ENCODE measurements at places on chromosomes 7 and 10.
A peak's percentile ranks its signal among the peaks of the same experiment; 100 is the strongest.

DNA sequence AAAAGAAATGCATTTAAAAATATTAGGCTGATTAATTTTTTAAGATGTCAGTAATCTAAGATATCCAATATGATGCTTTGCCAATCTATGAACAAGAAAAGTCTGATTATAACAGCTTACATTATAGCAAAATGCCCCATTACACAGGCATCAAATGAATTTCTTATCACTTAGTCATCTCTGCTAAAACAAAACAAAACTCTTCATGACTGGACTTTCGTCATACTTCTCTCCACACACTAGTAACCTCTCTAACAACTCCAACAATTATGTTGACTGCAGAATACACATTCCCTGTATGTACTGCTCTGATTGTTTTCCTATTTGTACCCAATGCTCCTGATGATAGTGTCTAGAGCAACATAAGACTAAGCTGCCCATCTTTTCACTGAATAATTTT is 3.8 kb upstream of the MKI67 start:
- DNase-seq = no peak

- no peak for DNase-seq
Observed at GRCh38 chr7:97021747-97022490, 2.7 kb downstream of the DLX5 start.

DNA sequence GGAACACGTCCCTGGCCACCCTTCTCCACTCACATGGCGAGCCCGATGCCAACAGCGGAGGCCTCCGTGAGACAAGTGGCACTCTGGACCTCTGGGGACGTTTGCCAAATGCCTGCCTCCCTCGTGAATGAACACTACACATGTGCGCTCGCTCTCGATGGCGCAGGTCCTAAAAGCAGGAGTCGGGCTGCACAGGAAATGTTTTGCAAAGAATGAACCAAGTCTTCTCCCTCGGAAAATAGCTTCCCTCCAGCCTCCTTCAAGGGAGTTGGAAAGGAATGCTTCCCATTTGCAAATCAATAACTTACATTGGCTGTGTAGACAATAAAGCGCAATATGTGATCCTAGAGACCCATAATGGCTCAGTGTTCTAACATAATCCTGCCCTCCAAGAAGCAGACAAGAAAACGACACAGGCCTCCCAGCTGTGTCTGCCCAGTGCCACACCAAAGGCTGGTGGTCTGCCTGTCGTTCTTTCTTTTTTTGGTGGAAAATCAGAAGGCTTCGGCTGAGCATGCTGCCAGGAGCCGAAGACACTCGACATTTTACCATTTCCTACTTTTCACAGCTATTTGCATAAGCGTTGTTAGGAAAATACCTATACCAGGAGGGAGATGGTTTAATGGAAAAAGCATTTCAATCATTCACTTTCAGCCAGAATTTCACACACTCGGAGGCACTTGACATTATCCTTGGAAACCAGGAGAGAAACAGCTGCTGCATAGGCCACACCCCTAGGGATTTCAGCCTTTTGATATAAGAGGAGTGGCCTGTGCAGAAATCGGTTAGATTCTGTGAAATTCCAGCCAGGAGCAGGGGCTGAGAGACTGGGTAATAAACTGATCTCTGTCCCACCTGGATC is 38.4 kb downstream of the ATXN7L1 start:
- DNase-seq = no peak

DNA sequence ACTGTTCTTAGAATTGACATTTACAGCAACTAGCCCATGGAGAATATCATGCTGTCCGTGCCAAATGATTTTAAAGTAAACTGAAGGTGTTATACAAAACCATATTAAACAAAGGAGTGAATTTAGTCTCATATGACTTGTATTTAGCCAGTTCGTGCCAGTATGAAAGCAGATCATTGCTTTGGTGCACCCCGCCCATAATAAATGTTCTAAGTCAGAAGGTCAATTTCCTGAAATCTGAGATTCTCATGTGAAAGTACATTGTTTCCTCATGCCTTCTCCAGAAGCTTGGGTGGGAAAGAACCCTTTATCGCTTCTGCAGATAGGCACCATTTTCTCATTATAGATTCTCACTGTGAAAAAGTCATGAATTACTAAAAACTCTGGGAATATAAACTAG is 106.4 kb downstream of the CAMK1D start:
- no peak for DNase-seq

DNA sequence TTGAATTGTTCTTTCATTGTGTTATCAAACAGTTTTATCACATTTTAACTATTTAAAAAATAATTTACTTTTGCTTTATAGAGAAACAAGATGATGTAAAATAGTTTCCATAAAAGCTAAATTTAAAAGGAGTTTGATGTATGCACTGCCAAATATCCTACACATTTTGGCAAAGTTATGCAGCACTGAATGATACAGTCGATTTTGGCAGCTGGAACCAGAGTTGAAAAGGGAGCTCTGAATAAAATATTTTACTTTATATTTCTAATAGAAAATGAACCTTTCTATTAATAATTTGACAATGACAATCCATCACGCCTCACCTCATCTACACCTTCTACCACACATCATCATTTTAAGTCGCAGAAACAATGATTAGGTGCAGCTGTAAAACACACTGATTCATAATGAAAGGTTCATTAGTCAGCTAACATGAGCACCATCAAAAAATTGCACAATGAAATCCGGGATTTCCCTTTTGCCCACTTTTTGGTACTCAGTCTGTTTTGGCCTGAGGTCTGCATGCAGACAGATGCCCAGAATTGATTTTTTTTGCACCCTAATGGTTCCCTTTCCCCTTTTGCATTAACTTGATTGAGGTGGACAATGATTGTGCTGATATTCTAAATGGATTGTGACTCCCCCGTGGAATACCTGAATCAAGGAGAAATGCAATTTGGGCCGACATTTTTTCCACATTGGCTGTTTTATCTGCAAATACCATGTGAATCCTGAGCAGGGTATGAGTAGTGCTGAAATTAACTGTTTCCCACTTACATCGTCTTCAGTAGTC is 105.8 kb downstream of the THSD7A start:
- DNase-seq = no peak

DNA sequence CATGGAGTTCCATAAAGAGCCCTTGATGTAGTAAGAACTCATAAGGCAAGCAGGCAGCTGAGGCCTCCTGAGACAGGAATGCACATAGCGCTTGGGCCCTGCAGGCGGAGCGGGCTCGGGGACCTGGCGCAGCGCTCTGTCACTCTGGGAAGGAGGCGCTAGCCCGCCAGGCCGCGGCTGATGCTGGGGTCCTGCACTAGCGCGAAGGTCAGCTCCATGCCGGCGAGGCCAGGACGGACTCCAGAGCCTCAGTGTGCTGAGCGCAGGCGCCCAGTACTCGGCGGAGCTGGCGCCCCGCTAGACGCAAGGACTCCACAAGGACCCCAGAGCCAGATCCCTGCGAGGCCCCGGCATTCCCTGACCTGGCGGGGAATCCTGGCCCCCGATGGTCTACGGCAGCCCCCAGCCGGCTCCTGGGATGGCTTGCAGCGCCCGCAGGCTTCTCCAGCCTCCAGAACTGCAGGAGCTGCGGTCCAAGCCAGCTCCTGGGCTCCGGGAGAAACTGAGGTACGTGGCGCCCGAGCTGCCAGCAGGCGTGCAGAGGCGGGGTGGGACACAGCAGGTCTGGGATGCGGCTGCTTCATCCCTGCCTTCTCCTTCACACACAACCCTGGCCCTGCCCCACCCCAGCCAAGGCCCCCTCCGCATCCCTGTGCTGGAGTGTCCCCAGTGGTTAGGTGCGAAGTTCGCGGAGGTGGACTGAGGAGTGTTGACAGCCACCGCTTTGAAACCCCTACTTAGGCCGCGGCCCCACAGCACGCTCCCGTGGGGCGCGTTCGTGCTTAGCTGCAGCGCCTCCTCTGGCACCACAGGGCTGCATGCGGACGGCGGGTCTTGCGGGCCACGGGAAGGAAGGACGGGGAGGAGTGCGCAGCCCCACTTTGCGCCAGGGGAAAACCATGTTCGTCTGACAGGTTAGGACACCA is 761.5 kb upstream of the POM121L12 start:
- no peak for DNase-seq

DNA sequence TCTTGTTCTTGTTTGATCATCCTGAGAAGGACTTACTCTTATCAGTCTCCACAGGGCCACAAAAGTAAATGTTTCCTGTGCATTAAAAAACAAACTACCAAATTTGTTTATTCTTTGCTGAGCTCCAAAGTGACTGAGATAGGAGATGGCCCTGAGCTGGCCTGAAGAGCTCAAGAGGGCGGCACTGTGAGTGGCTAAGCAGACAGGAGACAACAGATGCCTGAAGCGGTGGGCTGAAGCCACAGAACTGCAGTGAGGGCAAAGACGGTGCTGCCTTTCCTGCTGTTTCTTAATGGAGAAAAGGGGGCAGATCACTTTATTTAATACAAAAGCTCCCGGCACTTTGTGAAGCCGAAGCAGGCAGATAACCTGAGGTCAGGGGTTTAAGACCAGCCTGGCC is 379.6 kb downstream of the ARL4A start:
- no peak for DNase-seq

DNA sequence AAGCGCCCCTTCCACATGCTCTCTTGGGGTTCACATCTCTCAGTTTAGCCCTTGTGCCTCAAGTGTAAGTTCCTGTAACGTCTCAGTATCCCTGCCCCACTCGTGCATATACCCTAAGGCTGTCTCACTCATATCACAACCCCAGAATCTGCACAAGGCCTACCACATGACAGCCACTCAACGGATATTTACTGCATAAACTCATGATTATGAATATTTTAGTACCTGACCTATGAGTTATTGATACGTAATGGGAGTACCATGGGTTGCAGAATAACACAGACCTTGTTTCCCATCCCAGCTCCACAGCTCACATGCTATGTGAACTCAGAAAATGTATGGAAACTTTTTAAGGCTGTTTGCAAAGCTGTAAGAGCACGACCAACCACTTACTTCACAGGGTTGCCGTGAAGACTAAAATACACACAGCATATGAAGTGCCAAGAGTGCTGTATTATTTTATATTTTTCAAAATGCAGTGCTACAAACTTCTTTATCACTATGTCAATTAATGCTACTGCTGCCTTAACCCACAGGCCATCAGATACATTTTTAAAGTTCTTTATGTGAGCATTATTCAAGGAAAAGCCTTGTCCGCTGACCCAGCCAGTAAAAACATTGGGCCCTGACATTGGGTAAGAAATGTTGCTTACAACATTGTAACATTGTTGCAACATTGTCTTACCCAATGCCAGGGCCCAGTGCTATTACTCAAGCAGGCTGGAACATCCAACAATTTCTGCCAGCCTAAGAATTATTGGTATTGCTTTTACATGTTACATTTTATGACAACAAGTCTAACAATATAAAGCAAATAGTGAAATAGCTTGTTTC is 97.2 kb downstream of the JAZF1 start:
- DNase-seq = no peak

- DNase-seq = no peak
Observed at GRCh38 chr7:149620961-149621360, 123.4 kb upstream of the ZNF746 start.

- DNase-seq = peak; percentile 70
Observed at GRCh38 chr7:151425670-151426440, 14.1 kb downstream of the CRYGN start.

- DNase-seq = no peak
Observed at GRCh38 chr10:111481261-111481826, 404.5 kb downstream of the ADRA2A start.

- DNase-seq = no peak
Observed at GRCh38 chr7:38319873-38320272, 46.4 kb upstream of the TARP start.

- no peak for DNase-seq
Observed at GRCh38 chr10:132311338-132311939, 3.7 kb upstream of the STK32C start.

DNA sequence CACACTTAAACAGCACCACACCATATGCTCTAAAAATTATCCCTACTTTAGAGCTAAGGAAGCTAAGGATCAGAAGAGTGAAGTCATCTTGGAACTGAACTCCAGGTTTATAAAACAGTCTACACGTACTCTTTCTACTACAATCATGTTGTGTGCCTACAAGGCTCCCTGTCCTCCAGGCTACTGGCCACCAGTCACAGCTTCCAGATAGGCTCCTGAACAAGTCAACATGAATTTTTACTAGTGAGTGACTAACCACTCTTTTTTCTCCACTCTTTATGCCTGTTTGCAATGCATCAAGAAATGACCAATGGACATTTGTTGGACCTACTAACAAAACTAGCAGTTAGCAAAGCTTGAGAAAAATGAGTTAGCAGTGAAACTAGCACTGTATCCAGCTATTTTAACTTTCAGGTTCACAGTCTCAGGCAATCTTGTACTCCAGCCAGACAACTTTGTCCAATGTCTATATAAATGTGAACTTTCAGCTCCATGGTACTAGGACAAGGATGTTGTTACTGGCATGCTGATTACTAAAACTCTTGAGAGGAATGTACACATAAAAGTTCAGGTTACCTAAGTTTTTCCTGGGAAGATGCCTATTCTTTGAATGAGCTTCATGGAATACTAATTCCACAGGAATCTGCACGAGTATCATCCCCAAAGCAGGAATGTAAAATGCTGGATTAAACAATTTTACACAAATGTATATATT is 180.0 kb downstream of the BTAF1 start:
- DNase-seq = peak; percentile 38

- no peak for DNase-seq
Observed at GRCh38 chr10:36148207-36148606, 506.1 kb upstream of the FZD8 start.

DNA sequence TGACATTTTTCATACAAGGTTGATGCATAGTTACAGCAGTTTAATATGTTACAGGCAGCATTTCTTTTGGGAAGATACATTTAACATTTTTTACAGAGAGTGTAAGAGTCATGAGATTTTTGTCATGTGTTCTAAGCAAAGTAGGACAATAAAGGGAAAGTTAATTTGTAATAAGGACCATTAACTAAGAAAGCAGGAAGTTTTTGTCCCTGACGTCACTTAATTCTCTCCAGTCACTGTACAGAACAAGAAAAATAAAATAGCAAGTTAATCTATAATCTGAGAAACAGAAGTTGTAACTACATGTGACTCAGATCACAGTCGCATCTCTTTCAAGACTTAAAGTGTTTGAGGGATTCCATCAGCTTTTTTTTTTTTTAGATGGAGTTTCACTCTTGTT is 49.5 kb upstream of the CAPZA2 start:
- DNase-seq = no peak

GRCh38 chr7:106757846-106758245 is 96.9 kb upstream of the CCDC71L start:
- no peak for DNase-seq

All from AG04450 (cell line).